ENCODE measurements at places on chromosomes 2 and 18. TPM values are rescaled to one million over a fixed set of nuclear protein-coding genes. Genes with fewer than 3 reads are reported as not detected.

GRCh38 chr18:36693931-36694620, 134.7 kb downstream of the TPGS2 start:
- no peak for DNase-seq
- no peaks in the 10 kb centered on the region for H3K36me3 ChIP-seq
- H3K27me3 ChIP-seq: no peaks in the 10 kb centered on the region
- peak overlapping the region; percentile 23 for H3K4me3 ChIP-seq

GRCh38 chr18:49854681-49855080, 41.3 kb upstream of the ACAA2 start:
- H3K4me1 ChIP-seq: peaks cover 10% of the 10 kb centered on the region
- no peaks in the 10 kb centered on the region for H3K36me3 ChIP-seq
- H3K4me3 ChIP-seq: no peak overlapping the region
- no peaks in the 10 kb centered on the region for H3K27me3 ChIP-seq

DNA sequence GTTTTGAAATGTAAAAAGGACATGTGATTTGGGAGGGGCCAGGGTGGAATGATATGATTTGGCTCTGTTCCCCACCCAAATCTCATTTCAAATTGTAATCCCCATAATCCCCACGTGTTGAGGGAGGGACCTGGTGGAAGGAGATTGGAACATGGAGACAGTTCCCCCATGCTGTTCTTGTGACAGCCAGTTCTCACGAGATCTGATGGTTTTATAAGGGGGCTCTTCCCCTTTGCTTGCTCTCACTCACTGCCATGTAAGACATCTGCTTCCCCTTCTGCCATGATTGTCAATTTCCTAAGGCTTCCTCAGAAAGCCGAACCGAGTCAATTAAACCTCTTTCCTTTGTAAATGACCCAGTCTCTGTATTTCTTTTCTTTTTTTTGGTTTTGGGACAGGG, 39.2 kb downstream of the FECH start:
- no peak for DNase-seq
- H3K4me3 ChIP-seq: no peak overlapping the region
- H3K36me3 ChIP-seq: peaks cover 31% of the 10 kb centered on the region
- H3K27me3 ChIP-seq: no peaks in the 10 kb centered on the region

GRCh38 chr2:237665713-237666143, 38.3 kb downstream of the LRRFIP1 start:
- H3K27ac ChIP-seq: no peak overlapping the region
- H3K27me3 ChIP-seq: peaks cover 9% of the 10 kb centered on the region
- no peaks in the 10 kb centered on the region for H3K36me3 ChIP-seq

DNA sequence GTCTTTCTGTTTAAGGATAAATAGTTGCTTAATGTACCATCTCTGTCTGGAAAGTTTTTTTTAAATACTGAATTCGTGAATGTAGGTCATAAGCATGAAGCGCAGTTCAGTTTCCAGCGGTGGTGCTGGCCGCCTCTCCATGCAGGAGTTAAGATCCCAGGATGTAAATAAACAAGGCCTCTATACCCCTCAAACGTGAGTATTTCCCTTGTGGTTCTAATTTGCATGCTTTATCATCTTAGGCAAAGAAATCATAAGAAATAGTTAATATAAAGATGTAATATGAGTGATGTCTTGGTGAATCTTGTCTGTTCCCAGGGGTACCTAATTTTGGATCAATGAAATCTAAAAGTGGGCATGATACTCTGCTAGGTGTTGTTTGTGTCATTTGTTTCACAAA, 1.5 kb downstream of the NDC80 start:
- no peaks in the 10 kb centered on the region for H3K36me3 ChIP-seq
- no peaks in the 10 kb centered on the region for H3K27me3 ChIP-seq
- H3K27ac ChIP-seq: no peak overlapping the region
- no peak for DNase-seq
- H3K4me1 ChIP-seq: peaks cover 11% of the 10 kb centered on the region
- H3K4me3 ChIP-seq: no peak overlapping the region

DNA sequence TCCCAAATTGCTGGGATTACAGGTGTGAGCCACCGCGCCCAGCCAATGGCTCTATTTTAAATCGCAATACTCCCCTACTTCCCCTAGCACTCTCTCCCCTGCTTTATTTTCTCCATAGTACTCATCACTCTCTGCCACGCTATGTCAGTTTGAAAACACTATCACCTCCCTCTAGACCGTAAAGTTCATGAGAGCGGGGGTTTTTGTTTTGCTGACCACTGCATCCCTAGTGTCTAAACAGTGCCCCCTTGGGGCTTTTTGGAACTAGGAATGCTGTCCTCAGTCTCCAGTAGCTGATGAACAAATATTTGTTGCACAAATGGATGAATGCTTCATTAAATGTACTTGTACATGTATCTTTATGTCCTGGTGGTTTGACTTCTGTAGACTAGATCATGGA, 44.1 kb downstream of the ATOH8 start:
- no peak overlapping the region for H3K4me3 ChIP-seq
- peaks cover 32% of the 10 kb centered on the region for H3K36me3 ChIP-seq
- no peaks in the 10 kb centered on the region for H3K27me3 ChIP-seq
- H3K4me1 ChIP-seq: peaks cover 57% of the 10 kb centered on the region
- H3K27ac ChIP-seq: no peak overlapping the region

DNA sequence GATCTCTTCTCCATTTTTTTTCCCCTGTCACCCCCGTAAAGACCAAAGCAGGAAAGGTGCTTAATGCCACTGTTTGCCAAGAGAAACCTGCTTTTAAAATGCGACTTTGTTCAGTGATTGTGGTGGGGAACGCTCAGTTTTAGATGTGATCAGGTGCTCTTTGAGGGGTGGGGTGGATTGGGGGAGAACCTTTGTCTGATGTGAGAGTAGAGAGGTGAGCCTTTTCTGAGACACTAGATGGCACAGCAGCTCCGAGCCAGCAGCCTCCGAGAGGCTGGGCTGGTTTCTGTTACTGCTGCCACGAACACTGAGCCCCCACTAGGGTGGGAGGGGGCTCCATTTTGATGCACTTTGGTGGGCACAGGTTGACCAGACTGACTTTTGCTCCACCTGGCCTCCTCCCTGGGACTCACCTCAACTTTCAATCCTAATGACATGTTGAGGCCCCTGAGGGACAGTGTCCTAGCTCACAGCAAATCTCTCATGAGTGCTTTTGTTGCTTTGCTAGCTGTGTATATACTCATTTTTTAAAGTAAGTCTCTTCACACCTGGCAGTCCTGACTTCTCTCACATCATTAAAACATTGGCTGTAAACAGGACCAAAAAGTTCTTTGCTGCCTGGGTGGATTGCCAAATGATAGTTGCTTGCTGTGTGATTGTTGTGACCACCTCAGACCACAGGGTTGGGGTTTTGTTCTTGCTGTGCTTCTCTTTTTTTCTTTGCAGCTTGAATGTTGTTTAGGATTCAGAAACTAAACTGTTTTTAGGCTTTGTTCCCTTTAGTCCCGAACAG, 98.2 kb upstream of the MAP3K20 start:
- H3K36me3 ChIP-seq: no peaks in the 10 kb centered on the region
- H3K4me1 ChIP-seq: no peaks in the 10 kb centered on the region
- no peak overlapping the region for H3K27ac ChIP-seq
- H3K4me3 ChIP-seq: no peak overlapping the region

GRCh38 chr18:78564518-78564917, 415.1 kb upstream of the SALL3 start:
- no peak overlapping the region for H3K27ac ChIP-seq
- H3K36me3 ChIP-seq: no peaks in the 10 kb centered on the region
- H3K4me3 ChIP-seq: no peak overlapping the region

DNA sequence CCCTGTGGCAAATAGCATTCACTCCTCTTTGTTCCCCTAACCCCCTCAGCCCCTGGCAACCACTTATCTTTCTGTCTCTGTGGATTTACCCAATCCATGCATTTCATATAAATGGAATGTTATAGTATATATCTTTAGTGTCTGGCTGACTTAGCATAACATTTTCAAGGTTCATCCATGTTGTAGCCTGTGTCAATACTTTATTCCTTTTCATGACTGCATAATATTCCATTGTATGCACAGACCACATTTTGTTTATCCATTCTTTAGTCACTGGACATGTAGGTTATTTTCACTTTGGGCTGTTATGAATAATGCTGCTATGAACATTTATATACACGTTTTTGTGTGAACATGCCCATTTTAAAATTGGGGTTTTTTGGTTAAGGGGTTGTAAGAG, 42.8 kb downstream of the TET3 start:
- no peak overlapping the region for H3K4me3 ChIP-seq
- DNase-seq: no peak
- no peaks in the 10 kb centered on the region for H3K36me3 ChIP-seq

DNA sequence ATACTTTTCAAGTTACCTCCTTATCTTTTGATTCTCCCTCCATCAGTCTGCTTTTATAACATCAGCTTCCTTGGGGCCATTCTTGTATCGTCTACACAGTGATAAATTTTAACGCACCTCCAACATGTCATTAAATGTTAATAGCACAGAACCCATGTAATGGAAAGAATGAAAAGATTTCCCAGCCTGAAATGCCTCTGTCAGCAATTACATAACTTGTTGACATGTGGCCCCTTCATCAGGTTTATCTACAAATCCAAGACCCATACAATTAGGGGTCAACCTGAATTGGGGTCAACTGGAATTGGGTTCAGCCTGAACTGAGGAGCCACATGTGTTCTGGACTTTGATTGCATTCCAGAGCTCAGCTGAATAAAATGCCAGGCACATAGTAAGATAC, 148.2 kb upstream of the KLF7 start:
- no peak overlapping the region for H3K27ac ChIP-seq
- H3K36me3 ChIP-seq: no peaks in the 10 kb centered on the region
- no peak overlapping the region for H3K4me3 ChIP-seq
- H3K4me1 ChIP-seq: peaks cover 7% of the 10 kb centered on the region
- H3K27me3 ChIP-seq: no peaks in the 10 kb centered on the region

GRCh38 chr2:234730066-234730640, 221.7 kb upstream of the SH3BP4 start:
- no peak for DNase-seq
- no peak overlapping the region for H3K27ac ChIP-seq
- H3K27me3 ChIP-seq: no peaks in the 10 kb centered on the region
- no peaks in the 10 kb centered on the region for H3K36me3 ChIP-seq
- no peaks in the 10 kb centered on the region for H3K4me1 ChIP-seq
- no peak overlapping the region for H3K4me3 ChIP-seq

DNA sequence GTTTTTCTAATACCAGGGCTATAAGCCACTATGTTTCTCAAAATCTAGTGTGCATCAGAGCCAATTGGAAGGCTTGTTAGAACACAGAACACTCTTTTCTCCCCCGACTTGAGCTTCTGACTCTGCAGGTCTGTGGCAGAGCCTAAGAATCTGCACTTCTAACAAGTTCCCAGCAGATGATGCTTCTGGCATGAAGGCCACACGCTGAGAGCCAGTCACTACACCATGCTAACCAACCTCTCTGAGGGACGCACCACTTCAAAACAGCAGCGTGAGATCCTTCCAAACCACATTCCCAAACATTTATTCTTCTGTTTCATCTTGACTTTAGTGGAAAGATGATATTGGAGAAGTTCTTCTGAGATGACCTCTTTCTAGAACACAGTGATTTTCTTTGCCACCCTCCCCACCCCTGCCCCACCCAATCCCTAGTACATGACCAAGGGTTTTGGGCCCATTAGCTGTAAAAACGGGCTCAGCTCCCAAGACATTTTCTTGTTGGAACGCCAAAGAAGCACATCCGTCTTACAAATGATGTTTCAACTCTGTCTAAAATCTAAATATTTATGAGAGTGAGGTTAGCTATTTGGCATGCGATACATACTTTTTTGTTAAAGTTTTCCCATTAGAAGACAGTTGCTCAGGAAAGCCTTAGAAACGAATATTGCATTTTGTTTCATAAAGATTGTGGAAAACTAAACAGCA, 391.9 kb downstream of the TMEM182 start:
- H3K36me3 ChIP-seq: no peaks in the 10 kb centered on the region
- H3K4me3 ChIP-seq: no peak overlapping the region
- no peaks in the 10 kb centered on the region for H3K27me3 ChIP-seq
- DNase-seq: no peak
- no peak overlapping the region for H3K27ac ChIP-seq

- no peaks in the 10 kb centered on the region for H3K36me3 ChIP-seq
- H3K4me3 ChIP-seq: no peak overlapping the region
- no peaks in the 10 kb centered on the region for H3K27me3 ChIP-seq
- peak; percentile 84 for DNase-seq
- no peak overlapping the region for H3K27ac ChIP-seq
Observed at GRCh38 chr2:201860636-201861066, 54.3 kb downstream of the CDK15 start.

DNA sequence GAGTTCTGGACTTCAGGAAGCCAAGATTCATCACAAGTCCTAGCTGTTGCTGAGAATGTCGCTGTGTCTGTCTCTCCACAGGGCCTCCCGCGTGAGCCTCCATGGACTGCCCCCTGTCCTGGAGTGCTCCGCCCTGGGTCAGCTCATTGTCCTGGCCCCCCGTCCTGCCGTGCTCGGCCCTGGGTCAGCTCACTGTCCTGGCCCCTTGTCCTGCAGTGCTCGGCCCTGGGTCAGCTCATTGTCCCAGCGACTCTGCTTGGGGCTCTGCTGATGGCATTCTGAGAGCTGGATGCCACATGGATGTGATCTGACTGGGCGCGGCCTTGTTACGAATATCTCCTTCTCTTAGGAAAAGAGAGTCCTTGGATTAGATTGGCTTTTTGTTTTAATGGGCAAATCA, 78.5 kb downstream of the EIPR1 start:
- peaks cover 10% of the 10 kb centered on the region for H3K4me1 ChIP-seq
- no peak for DNase-seq
- H3K27ac ChIP-seq: no peak overlapping the region
- no peak overlapping the region for H3K4me3 ChIP-seq
- no peaks in the 10 kb centered on the region for H3K27me3 ChIP-seq
- H3K36me3 ChIP-seq: no peaks in the 10 kb centered on the region

- H3K27ac ChIP-seq: no peak overlapping the region
- H3K27me3 ChIP-seq: no peaks in the 10 kb centered on the region
- H3K36me3 ChIP-seq: peaks cover 19% of the 10 kb centered on the region
- no peak for DNase-seq
- H3K4me3 ChIP-seq: no peak overlapping the region
Observed at GRCh38 chr2:174824068-174824467, 59.8 kb upstream of the CHRNA1 start.

B3GNT7 gene
- 2.7 TPM for total RNA-seq

PLCD4 gene
- total RNA-seq: 12.4 TPM

CAVIN2 gene
- total RNA-seq: 48.0 TPM

ANKRD30B gene
- total RNA-seq: 7.2 TPM

GPR45 gene
- total RNA-seq: not detected

Data from tibial nerve (tissue), 4 donors.